Stimulated activated CD8-positive, alpha-beta memory T cell treated with anti-CD3 and anti-CD28 coated beads, Interleukin-4, amount 100 ng/mL, for 1 hour (primary cell): ENCODE measurements at places on chromosomes 7 and 10.

DNA sequence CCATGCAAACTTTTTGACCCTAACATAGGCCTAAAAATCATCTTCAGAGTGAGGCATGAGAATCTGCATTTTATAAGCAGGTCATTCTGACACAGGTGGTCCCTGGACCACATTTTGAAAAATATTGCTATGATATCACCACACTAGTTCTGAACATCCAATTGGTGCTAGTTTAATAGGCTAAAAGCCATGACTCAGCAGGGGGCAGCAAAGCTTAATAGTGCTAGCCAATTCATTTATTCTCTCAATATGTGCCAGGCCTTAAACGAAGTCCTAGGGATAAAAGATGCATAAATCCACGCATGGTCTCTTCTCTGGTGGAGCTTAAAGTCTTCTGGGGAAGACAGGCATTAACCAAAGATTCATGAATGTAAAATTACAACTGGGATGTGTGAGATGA is 10.2 kb upstream of the SLC25A28 start:
- DNase-seq: no peak

GRCh38 chr7:12670000-12670729 is 17.3 kb upstream of the ARL4A start:
- DNase-seq: no peak

GRCh38 chr10:131689954-131690757 is 210.7 kb upstream of the PPP2R2D start:
- no peak for DNase-seq

DNA sequence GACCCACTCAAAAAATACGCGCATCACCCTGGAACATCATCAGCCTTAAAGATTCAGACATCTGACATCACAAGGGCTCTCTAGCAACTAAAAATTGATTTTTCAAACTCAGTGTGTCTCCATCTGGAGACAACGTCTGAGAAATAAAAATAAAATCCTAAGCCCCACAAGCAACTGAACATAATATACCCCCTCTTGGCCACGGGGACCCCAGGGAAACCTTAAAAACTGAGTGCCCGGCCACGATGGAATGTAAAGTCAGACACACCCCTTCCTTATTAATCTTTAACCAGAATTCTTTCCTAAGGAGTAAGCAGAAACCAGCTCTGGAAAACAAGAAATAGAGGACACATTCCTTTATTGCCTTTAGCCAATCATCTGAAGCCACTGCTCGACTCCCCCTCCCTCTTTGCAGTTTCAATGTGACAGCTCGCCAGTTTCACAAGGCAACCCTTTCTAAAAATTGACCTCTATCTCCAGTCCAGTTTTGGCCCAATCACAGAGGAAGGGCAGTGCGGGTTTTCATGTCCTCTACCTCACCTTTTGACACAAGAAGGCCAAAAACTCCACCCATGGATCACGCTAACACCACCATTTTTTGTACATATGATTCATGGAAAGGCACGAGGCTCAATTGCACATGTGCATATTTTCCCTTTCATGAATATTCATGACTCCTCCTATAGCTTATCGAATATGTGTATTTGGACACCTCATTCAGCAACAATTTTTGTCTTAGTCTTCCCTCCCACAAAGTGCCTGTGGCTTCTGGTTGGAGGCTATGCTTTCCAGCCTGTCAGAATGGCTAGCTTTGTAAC is 24.2 kb downstream of the IFIT3 start:
- DNase-seq: no peak

DNA sequence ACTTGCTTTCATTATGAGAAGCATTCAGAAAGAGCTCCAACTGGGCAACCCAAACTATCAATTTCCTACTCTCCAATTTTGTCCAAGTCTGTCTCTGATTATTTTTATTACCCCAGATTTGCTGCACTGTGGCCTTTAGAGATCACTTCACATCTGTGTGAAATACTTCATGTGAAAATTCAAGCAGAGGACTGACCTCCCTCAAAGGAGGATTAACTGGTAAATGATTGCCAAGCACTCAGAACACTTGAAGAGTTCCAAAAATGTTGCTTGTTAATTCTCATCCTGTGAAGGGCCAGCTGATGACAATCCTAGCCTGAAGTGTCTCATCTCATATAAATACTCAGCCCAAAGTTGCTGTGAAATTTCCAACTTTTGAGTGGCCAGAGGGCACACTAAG is 182.8 kb upstream of the DGKB start:
- DNase-seq: no peak
